ENCODE measurements at places on chromosomes 2 and 18.

- no peak for DNase-seq
Measured at GRCh38 chr2:196925768-196926561, 542 bp downstream of the PGAP1 start.

- no peak for DNase-seq
Measured at GRCh38 chr2:65969161-65969560, 465.8 kb upstream of the MEIS1 start.

GRCh38 chr2:263774-264492 is at the start of gene SH3YL1:
SH3YL1 (minus strand) TSS chr2:264032; CDS start chr2:263984, 48 bp downstream.
- no peak for DNase-seq

DNA sequence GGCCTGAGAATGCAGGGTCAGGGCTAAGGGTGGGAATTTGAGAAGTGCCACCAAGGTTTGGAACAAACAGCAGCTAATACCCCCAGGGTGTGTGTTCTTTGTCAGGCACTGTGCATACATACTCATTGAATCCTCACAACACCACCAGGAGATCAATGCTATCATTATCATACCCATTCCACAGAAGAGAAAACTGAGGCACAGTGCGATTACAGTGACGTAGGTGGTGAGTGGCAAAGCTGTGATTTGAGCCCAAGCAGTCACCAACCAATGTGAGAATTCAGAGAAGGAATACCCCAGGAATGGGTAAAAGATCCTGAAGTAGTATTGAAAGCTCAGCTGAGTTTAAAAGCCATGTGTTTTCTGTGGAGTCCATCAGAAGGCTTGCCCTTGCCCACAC is 281.6 kb upstream of the MGAT5 start:
- DNase-seq = no peak

- DNase-seq = no peak
Measured at GRCh38 chr2:25337276-25337675, 4.4 kb downstream of the DNMT3A start.

DNA sequence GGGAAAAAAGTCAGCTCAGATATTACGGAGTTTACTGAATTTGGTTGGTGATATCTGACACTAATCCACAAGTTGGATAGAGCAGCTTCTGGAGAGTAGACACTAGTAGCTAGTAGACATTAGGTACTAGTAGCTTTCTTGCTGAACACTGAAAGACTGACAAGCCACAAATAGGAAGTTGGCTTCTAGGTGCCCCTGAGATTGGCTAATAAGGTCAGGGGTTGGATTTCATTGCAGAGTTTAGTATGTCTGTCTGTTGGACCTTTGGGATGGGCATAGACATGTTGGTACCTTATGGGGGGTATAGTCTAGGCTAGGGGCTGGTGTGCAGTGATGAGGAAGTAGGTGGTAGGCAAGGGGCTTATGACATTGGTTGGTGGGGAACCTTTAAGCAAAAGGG is 164.9 kb upstream of the LRRTM1 start:
- DNase-seq = no peak

DNA sequence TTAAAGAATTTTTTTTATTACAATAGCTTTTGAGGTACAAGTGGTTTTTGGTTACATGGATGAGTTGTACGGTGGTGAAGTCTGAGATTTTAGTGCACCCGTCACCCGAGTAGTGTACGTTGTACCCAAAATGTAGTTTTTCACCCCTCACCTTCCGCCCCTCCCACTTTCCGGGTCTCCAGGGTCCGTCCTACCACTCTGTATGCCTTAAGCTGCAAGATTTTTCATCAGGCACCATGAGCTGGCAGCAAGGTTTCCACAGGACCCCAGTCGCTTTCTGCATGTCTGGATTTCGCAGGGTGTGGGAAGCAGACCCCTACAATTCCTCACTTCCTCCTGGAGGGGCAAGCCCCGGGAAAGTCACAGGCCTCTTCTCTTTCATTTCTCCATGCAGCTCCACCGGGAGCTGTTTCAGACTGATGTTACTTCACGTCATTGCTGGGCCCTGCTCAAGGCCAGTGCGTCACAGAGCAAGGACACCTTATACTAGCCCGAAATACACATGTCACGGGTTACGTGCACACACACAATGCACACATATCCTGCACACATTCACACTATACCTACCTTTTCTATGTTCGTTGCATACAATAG is 179.1 kb downstream of the ZFP36L2 start:
- DNase-seq = no peak

DNA sequence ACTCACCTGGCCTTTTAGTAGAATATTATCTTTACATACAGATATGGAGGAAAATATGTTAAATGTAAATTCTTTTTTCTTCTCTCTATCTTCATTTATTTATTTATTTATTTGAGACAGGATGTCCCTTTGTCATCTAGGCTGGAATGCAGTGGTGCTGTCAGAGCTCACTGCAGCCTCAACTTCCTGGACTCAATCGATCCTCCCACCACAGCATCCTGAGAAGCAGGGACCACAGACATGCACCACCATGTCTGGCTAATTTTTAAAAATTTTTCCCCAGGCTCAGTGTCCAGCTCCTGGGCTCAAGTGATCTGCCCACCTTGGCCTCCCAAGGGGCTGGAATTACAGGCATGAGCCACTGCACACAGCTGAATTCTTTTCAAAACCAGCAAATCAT is 20.3 kb downstream of the KYNU start:
- no peak for DNase-seq

- DNase-seq = no peak
Measured at GRCh38 chr2:3184167-3184566, 193.5 kb downstream of the EIPR1 start.

- DNase-seq = no peak
Measured at GRCh38 chr18:79548621-79548985, 131.0 kb upstream of the CTDP1 start.

DNA sequence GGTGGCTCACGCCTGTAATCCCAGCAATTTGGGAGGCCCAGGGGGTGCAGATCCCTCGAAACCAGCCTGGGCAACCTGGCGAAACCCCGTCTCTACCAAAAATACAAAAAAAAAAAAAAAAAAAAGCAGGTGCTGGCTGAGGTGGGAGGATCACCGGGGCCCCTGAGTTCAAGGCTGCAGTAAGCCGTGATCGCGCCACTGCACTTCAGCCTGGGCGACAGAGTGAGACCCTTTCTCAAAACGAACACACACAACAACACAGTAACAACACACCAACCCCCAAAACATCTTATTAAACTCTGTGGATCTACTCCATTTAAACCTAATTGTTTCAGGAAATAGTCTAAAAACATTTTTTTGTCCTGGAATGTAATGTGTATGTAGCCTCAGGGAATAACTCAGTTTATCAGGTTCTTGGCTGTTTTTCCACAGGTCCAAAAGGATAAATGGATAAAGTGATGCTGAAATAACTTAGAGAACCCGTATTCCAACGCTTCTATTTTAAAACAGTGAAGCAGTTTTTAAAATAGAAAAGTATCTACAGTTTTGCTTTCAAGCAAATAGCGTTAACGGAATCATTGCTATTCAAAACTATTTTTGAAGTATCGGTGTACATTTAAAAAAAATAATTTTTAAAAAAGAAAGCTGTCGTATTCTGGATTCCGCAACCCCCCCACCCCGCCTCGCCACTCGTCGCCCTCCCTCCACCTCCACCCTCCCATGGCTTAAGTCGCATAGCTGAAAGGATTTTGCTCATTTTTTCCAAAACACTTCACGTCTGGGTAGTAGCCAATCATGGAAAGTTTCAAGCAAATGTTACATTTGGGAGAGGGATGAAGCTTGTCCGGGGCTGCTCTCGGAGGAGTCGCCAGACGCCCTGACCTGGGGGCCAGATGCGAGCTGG is 895 bp upstream of the GLS start:
- no peak for DNase-seq

GRCh38 chr18:47997338-47997780 is 66.9 kb upstream of the SMAD2 start:
- DNase-seq = no peak

GRCh38 chr2:128786316-128786715 is 467.6 kb upstream of the HS6ST1 start:
- DNase-seq = no peak

GRCh38 chr2:41618754-41619153 is 429.1 kb upstream of the PKDCC start:
- DNase-seq = no peak

- no peak for DNase-seq
Measured at GRCh38 chr2:133092571-133092970, 422.6 kb upstream of the LYPD1 start.

DNA sequence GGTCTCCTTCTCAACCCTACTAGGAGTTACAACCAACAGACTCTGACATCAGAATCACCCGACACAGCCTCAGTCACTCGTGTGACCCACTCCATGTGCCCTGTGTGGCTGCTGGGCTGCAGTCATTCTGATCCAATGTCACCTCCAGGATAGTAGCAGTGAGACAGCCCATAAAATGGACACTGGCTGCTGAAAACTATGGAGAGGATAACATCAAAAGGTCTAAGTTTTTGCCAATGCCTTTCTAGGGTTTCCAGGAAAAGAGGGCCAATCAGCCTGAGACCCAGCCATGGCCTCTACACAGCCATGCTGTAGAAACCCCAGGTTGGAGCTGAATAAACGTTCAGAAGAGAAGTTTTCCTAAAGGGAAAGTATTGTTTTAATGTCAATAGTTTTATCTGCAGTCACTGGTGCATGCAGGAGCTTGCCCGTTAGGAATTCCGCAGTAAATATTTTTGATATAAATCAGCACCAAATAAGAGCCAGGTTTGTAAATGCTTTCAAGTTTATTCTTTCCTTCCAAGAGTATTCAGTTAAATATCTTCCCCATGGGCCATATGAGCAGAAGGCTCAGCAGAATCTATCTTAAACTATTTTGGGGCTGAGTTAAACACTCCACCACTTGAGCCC is 92.2 kb upstream of the PID1 start:
- DNase-seq = no peak

- peak; percentile 13 for DNase-seq
Measured at GRCh38 chr2:57180042-57180567, 866.5 kb upstream of the VRK2 start.

DNA sequence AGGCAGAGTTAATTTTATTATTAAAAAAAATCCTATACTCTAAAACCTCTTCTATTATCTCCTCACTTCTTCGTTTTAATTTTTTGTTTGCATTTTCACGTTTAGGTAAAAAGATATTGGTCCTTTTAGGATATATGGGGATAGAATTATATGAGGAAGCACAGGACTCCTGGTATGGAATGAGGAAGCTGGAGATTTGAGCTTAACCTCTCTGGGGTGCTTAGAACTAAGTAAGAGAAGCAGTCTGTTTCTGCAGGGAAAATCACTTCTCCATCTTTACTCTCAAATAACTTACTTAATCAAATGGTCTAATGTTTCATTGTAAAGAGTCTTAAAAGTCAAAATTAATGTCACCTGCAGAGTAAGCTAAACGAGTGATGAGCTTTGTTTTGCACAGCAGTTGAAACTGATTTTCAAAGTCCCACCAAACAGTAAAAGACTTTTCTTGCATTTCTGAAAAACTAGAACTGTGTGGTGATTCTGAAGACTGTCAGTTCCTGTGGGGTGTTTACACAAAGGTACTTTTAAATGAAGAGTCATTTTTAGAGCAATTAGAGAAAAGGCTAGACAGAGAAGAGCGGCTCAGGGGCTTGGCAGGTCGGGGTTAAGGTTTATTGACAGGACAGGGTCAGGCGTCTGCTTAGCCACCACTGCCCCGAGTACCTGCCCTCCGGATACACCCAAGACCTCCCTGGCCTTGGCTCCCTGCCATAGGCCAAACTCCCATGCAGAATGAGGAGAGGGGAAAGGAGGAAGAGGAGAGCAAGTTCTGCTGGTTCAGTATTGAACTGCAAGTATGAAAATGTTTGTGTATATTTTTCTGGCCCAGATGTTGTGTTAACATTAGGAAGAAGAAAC is 21.6 kb downstream of the METAP1D start:
- DNase-seq = no peak

DNA sequence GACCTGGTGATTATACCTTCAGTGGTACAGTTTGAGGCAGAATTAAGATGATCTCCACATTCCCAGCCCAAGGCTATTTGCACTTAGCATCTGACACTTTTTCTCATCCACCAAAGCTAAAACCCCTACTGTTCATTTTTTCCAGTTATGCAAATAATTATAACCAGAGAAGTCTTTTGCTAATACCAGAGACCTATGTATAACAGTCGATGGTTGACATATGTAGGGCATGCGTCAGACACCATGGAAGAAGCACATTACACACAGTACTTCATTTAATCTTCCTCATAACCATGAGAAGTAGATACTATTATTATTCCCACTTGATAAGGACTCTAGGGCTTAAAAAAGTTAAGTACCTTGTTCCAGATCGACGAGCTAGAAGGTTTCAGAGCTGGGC is 36.5 kb downstream of the AP1S3 start:
- no peak for DNase-seq
